ENCODE measurements at places on chromosomes 5 and 9.
A peak's percentile ranks its signal among the peaks of the same experiment; 100 is the strongest.

DNA sequence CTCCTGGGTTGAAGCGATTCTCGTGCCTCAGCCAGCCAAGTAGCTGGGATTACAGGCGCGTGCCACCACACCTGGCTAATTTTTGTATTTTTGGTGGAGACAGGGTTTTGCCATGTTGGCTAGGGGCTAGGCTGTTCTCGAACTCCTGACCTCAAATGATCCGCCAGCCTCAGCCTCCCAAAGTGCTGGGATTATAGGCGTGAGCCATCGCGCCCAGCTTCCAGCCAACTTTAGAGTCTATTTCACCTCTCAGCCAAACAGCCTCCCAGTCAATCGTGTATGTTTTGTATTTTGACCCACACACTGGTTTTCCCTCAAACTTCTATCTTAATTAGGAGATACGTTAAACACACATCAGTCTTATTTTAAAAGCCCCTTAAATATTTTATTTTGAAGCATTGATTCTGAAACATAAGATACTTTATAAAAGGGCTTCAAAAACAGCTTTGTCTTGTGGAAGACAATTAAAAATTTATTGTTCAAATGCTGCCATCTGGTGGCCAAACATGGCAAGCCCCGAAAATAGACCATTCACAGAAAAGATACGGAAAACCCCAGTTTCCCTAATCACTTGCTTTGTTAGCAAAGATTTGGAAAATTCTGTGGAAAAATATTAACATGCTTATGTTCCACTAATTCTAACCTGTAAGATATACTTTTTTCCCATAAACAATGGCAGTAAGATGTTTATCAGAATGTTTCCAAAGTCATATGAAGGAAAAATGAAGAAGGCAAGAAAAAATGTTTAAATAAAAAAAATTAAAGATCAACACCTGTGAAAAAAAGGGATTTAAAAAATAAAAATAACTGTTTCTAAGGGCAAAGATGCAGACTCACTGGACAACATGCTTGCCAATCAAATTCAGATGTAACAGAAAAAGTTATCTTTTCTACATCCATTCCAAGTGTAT is 33.1 kb downstream of the APTX start:
- DNase-seq: peak; percentile 70

- no peak for DNase-seq
These were observed 7.4 kb upstream of the TERT start for GRCh38 chr5:1302258-1302657.

DNA sequence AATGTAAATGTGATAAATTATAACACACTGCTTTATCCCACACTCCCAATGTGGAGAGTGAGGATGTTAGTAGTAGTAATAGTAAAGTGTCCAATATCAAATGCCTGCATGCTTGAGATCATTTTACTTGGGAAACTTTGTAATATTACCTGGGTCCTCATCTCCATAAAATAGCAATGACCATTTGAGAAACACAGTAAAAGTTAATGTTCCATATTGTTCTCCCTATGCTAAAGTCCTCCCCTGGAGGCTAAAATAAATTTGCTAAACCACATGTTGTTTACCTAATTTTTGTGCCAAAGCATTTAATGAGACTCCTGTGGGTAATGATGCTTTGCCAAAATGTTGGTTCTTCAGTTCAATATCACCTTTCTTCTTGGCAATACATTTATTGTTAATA is 291.2 kb downstream of the CDH10 start:
- DNase-seq: no peak

DNA sequence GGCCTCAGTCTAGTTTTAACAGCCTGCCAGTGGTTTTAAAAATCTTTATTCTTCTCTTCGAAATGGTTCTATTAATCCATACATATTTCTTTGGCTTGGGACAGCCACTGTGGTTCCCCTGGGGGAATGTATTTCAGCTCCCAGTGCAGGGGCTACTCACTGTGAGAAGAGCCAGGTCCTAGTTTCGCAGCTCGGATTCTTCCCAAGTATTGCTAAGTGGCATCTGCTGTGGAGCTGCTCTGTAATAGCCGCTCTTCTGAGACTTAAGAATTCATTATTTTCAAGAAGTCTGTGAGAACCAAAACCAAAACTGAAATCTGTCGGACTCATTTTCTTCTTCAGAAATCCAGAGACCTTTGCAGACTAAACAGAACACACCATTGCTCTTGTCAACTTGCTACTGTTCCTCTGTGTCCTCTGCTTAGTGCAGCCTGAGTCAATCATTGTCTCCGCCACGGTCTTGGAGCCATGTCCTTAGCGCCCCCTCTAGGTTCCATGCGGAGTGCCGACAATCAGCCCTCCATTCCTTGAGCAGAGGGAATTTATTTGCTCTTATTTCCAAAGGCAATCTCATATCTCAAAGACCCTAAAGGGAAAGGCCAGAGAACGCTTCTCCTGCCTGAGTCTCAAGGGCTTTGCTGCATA is 478.2 kb downstream of the SPATA31D1 start:
- no peak for DNase-seq

DNA sequence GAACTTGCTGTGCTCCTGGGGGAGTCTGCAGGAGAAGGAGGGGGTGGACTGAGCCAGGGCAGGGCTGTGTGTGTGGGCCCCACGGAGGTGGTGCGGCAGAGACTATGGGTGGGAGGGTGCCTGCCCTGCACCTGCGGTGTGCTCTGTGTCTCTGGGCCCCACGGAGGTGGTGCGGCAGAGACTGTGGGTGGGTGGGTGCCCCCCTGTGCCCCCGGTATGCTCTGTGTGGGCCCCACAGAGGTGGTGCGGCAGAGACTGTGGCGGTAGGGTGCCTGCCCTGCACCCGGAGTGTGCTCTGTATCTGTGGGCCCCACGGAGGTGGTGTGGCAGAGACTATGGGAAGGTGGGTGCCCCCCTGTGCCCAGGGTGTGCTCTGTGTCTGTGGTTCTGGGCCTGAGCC is 103.7 kb downstream of the EHMT1 start:
- DNase-seq: peak; percentile 35

- peak; percentile 35 for DNase-seq
These were observed 694 bp upstream of the PLIN2 start for GRCh38 chr9:19127871-19128500.

DNA sequence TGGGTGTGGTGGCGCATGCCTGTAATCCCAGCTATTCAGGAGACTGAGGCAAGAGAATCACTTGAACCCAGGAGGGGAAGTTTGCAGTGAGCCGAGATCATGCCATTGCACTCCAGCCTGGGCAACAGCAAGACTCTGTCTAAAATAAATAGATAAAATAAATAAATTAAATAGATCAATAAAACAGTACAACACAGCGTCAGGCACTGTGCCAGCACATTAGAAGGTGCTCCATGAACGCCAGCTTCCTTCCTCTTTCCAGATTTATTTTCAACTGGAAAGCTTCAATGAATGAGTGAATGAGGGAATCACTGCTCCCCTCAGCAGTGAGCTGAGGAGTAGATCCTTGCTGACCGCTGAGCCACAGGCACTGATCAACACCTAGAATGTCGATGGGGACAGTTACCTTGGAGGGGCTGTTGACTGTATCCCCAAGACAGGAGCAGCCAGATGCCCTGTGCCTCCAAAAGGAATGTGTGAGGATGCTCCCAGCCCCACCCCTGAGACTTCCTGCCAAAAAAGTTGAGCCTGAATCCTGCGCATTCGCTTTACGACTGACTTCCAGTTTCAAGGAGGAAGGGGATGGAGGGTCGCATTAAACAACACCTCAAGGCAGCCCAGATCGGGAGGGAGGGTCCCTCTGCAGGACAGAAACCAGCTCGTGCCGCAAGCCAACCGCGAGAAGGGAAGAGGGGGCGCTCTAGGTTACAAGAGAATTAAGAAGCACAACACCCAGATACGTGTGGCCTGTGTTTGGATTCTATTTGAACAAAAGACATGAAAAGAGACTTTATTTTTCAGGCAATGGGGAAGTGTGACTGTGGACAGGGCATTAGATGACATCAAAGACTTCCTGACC is 54.0 kb upstream of the CNOT6 start:
- no peak for DNase-seq
